Activated CD4-positive, alpha-beta T cell treated with anti-CD3 and anti-CD28 coated beads, Interleukin-2, amount 50 U/mL, for 4 hours (primary cell): ENCODE measurements at places on chromosomes 13 and 19.
A peak's percentile ranks its signal among the peaks of the same experiment; 100 is the strongest.

GRCh38 chr19:44753932-44754749, 5.6 kb downstream of the BCL3 start:
- peak; percentile 72 for DNase-seq

DNA sequence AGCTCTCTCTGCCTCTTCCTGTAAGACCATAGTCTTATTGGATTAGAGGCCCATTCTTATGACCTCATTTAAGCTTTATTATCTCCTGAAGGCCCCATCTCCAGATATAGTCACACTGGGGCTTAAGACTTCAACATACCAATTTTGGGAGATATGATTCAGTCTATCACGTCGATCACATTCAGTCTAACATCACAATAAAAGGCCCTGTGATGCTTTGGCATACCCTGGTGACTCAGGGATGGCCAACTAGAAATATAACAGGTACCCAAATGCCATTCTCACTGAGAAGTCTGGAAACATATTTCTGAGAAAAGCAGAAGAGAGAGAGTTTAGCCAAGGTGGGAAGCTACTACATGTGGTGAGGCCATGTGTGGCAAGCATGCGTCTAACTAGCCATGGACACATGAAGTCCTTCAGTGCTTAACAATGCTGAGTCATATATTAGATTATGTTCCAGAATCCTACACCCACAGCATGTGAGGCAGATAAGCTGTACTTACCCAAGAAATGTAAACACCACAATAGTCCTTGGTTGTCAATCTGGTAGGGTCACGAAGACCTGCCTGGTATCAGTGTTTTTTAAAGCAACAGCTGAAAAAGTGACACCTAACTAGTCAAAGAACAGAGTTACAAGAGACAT, 485.1 kb downstream of the FOXO1 start:
- DNase-seq, result no peak

DNA sequence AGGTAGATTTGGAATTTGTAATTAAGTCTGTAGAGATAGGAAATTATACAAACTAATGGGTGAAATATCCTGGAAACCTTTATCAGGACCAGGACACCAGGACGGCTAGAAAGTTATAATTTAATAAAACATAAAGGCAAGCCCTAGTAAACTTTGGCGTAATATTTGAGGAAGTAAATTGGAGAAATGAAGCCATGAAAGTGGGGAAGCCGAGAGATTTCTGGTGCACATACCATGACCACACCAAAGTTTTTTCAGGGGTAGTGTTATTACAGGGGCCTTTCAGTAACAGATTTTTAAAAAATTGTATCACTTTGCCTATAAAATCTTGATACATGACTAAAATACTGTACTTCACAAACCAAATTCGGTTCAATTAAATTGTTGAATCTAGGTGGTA, 54.7 kb upstream of the URAD start:
- DNase-seq, result no peak

DNA sequence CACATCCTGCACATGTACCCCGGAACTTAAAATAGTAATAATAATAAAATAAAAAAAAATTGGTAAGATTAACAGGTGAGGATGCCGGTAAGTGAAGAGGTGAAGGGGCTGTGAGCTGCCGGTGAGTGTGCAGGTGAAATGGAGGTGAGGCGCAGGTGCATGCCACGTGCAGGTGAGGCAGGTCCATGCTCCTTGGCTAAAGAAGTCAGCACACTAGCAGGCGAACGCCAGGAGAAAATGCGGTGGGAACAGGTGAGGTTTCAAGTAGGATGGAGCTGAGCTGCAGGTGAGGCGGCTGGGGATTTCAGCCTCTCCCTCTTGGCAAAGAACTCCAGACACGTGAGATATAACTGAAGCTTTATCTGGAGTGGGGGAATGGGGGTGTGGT, 7.5 kb upstream of the TNFSF14 start:
- no peak for DNase-seq

GRCh38 chr13:44815623-44816022, 173.6 kb downstream of the NUFIP1 start:
- DNase-seq, result no peak
